ENCODE measurements at places on chromosomes 2 and 18. TPM values are rescaled to one million over a fixed set of nuclear protein-coding genes. Genes with fewer than 3 reads are reported as not detected.

YPEL5 gene
- total RNA-seq = 109 TPM

MBOAT2 gene
- 19.4 TPM for total RNA-seq

GALR1 gene
- 0.26 TPM for total RNA-seq

SPRED2 gene
- 25.6 TPM for total RNA-seq

NETO1 gene
- total RNA-seq = 0.13 TPM

DNA sequence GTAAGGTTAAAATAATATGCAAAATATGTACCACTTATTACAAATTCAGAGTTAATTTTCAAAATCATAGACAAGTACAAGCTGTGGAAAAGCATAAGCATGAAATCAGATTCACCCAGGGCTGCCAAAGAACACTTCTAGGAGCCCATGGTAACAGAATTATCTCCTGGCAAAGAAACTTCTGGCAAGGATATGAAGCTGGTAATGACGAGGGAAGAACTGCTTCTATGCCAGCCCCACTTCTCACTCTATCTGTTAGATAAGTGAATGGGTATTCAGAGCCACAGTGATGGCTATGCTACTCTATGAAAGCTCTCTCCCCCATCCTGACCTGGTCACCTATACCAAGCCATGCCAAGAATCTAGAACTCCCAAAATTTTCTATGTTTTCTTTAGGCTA lies 36.9 kb upstream of the PDE1A start:
- DNase-seq = no peak

DNA sequence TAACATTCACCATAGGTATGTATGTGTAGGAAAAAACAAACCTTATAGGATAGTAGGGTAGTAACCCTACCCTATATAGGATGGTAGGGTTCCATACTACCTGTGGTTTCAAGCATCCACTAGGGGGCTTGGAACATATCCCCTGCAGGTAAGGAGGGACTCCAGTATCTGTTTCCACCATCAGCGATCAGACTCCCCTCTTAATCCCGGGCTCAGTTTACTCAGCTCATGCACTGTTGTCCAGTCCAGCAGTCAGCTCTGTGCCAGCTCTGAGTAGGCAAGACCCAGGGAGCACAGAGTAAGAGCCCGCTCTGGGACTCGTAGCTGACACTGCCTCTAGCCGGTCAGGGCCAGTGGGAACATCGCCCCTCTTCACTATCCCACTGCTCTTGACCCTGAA lies 61.7 kb downstream of the MEX3C start:
- no peak for DNase-seq

DNA sequence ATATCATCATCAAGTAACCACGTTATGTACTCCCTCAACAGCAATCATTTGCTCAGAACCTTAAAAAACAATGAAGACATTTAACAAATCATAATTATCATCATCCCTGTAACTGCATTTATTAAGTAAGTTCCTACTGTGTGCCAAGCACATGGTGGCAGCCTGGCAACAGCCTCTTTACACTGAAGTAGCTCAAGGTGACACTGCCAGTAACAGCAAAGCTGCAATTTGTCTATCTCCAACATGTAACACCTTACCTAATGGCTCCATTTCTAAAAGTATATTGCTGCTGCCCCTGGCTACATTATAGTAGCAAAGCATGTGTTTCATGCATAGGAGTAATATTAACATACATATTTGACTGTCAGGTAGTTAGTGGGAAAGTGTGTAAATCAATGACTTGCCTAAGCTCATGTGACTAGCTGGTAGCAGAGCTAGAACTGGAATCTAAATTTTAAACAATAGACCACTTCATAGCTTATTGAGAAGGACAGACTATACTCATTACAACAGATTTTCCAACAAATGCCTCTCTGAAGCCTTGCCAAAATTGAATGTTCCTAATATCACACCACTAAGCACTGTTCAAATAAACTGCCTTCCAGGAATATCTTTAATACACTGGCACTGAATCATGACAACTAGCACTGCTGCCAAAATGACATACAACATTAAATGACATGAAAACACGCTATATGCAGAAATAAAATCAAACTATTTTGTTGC lies 86.7 kb downstream of the L3MBTL4 start:
- DNase-seq = no peak

DNA sequence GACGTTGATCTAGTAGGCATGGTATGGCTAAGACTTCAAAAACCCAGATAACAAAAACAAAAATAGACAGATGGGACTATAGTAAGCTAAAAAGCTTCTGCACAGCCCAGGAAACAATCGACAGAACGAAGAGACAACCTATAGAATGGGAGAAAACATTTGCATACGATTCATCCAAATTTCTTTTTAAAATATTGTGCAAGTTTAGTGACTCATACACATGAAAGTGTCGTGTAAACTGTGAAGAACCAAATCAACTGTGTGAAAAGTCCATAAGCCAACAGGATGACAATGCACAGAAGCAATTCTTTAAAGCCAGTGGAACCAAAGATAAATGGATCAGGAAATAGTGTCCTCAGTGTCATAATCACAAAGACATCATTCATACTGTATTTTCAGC lies 671.1 kb downstream of the RNF144A start:
- DNase-seq = no peak

GRCh38 chr2:25304321-25304720 lies 37.4 kb downstream of the DNMT3A start:
- no peak for DNase-seq

DNA sequence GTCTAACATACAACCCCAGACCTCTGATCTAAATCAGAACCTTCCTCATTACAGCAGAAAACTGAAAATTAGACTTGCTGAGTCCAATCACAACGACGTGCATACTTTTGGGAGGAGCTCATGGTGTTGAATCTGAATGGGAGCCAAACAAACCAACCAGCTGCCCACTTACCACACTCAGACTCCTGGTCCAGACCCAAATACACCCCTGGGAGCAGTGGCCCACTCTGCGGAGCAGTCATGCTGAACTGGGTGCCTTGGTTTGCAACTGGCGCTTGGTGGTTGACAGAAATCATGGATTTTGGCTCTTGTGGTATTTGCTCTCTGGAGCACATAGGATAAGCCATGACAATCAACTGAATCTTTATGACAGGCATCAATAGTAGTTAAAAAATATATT lies 253.6 kb upstream of the TNP1 start:
- DNase-seq = no peak

GRCh38 chr18:35205199-35205712 lies 35.6 kb upstream of the ZNF397 start:
- no peak for DNase-seq

DNA sequence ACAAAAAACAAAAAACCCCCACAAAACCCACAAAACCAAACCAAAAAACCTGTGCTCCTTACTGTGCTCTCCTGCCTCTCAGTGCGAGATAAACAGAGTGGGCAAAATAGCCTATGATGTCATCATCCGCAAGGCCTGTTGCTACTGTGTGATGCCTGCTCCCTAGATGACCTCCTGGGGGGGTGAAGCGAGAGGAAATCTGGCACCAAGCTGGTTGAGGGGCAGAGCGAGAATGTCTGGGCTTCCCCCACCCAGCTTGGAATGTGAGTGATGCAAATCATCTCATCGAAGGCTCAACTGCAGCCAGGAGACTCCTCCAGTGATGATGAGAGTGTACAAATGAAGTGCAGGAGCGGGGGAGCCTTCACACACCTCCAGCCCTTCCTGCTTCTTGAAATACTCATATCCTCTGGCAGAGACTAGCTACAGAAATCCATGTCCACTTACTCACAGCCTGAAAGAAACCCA lies 57.7 kb upstream of the MAP4K3 start:
- DNase-seq = no peak
